Hematopoietic multipotent progenitor cell treated with erythropoietin and hydrocortisone succinate and interleukin-3 and kit ligand, for 6 days (in vitro differentiated cells): ENCODE measurements at places on chromosomes 1 and 21.

GRCh38 chr1:165355977-165356811 is at the start of gene LMX1A:
Gene LMX1A, minus strand, starts transcription at chr1:165356715. Its CDS starts 1,156 bp downstream, at chr1:165355559.
- DNase-seq: no peak

DNA sequence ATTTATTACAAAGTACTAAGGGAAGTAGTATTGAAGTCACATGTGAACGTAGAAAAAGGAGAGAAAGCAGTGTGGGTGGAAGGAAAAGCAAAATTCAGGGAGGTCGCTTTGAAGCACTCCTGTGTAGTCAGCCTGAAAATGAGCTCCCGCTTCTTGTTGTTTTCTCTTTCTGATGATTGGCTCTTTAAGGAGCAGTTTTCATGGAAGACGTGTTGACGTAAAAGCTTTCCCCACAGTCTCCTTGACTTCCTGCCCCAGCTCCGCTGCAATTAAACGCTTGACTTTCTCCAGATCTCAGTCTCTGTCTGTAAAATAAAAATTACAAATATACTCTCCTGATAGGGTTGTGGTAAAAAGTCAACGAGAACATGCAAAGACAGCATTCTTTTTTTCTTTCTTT is 661.5 kb upstream of the ZP4 start:
- no peak for DNase-seq

DNA sequence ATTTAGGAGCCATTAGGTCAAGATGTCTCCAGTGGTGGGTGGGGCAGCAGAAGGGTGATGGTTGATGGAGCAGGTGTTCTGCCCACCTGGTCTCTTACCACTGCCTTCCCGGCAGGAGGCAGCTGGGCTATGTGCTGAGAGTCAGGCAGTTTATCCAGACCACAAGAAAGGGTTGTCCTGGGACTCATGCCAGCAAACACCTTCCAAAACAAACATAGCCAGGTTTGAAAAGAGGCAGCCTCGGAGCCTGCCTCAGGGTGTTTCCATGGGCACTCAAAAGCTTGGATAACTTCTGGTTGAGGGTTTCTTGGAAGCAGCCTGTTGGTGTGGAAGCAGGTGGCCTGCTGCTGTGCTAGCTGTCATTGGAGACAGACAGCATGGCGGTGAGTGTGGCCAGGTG is 187.2 kb downstream of the PCP4 start:
- no peak for DNase-seq

- DNase-seq: no peak
These were observed 25.4 kb upstream of the NPL start for GRCh38 chr1:182764029-182764727.

GRCh38 chr1:46133781-46134350 is 1.4 kb upstream of the PIK3R3 start:
- no peak for DNase-seq

DNA sequence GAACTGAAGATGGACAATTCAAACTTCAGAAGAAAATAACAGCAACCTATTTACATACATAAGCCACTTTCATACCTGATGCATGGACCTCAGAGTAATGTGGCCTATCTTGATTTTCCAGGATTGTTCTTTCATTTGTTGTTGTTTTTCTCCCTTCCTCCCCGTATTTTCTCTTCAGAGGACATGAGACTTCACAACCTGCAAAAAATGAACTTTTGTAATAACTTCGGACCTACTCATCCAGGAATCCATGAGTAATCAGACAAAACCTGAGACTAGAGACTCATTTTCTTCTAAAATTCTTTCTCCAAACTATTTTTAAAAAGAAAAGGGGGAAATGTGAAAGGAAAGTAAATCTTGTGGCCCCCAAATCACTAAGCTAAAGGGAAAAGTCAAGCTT is 17.6 kb upstream of the PLA2G5 start:
- DNase-seq: no peak

GRCh38 chr21:33670076-33670978 is 28.0 kb downstream of the ITSN1 start:
- DNase-seq: no peak

GRCh38 chr1:58457023-58457635 is 89.4 kb downstream of the OMA1 start:
- DNase-seq: no peak

GRCh38 chr1:171948511-171948910 is 107.2 kb downstream of the DNM3 start:
- no peak for DNase-seq

GRCh38 chr1:75425001-75425650 is 185.8 kb downstream of the SLC44A5 start:
- no peak for DNase-seq

DNA sequence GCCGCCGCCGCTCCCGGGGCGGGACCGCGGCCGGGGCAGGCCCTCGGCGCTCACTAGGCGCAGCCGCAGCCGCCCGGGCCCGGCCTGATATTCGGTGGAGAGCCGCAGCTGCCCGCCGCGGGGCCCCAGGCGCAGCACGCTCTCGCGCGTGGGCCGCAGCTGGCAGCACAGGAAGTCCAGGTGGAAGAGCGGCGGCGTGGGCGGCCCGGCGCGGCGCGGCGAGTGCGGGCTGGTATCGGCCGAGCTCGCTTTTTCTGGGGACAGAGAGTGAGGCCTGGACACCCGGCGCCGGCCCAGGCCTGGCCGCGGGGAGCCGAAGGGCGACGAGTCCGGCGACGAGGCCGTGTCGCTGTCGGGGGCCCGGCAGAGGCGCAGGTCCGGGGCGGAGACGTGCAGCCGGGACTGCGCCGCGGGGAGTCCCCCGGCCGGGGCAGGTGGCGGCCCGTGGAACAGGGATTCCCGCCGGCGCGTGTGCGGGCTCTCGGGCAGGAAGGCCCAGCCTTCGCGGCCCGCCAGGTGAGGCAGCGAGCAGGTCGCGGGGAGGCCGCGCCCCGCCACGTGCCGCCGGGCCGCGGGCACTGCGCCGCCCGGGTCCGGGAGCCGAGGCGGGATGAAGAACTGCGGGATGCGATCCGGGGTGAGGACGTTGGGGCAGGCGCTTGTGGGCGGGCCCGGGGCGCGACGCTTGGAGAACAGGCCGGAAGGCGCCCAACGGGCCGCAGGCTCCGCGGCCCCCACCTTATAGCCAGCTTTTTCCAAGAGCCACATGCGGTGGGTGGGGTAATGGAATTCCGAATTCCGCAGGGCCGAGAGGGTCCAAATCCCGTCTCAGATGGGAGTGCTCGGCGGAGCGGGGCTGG is 1.2 kb downstream of the C2CD4D start:
- DNase-seq: peak; percentile 27

DNA sequence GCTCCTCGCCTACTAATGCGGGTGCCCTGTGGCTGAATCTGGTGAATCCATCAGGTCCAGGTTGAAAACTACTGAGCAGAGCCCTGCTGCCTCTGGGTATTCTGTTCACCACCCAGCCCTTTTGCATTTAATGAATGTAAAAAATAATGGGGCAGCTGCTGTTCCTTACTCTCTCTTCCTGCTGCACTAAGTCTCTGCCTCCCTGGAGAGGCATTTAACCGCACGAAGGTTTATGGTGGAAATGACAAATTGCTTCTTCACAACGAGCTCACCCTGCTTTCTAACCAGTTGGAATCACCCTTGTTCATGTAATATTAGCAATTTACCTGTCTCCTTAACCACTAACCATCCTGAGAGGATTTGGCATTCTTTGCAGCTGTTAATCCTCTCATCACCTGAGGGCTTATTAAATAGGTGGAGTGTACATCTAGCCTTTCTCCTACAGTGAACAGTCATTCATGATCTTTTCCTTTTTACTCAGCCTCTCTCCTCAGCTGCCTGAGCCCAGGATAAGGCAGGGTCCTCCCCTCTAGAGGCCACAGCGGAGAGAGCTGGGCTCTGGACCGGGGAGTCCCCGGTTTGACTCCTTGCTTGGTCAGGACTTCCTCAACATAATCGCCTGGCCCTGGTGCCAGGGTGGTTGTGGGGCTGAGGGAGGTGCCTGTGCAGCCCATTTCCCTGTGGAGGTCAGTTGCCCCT is 97.6 kb downstream of the NOS1AP start:
- DNase-seq: no peak

DNA sequence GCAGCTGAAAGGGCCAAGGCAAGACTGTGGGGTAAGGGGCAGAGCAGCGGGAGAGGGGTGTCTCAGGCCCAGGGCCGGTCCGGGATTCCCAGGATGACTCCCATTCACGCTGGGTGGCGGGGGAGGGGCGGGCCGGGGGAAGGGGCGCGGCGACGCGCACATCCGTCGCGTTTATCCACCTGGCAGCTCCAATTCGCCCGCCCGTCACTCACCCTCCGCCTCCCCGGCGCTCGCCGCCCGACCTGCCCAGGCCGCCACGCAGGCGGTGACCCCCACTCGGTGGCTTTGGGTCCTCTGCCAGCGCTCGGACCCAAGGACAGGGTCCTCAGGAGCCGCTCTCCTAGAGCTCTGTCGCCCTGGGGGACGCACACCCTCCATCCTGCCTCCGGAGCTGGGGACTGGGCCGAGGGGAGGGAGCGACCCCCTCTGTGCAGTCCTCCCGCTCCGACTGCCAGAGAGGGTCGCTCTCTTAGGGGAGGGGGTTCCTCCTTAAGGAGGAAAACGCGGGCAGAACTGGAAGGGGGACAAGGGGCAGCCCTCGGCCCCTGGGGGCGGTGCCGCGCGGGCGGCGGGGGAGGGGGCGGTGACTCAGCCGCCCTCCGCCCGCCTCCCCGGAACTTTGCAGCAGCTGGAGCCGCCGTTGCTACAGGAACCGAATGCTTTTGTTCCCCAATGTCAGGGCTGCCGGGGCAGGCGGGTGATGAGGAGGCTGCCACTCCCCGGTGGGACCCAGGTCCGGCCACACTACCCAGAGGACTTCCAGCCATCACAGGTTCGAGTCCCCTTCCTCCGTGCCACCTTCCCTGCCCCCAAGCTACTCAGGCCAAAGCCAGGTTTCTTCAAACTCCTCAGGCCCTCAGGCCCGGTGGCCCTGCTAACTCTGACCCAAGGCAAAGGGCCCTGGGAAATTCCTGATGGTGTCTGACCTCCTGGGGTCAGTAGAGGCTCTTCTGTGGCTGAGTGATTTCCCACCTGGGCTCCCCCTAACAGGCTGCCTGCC is 3.4 kb downstream of the ADGRB2 start:
- peak; percentile 51 for DNase-seq

- DNase-seq: no peak
These were observed 157.7 kb downstream of the ROR1 start for GRCh38 chr1:63931468-63931867.

DNA sequence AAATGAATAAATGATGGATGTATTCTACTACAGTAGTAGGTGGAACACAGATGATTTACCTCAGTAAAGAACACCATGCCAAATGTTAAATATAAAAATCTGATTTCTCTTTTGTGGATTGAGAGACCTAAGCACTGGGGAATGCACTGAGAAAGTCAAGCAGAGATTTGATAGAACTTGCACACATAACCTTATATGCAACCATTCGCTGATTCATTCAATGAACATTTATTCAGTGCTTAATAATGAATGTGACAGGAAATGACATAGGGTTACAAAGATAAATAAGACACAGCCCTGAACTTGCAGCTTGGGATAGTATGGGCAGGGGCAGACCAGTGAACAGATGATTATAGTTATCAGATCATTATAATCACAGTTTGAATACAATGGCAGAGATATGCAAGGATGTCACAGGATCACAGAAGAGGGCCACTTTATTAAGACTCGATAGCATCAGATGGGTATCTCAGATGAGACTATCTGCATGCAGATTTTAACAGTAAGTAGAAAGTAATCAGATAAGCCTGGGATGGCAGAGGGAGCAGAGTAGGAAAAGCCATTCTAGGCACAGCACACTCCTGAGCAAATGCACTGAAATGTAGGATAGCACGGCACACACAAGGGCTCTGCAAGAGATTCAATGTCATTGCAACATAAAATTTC is 169.4 kb downstream of the ASTN1 start:
- no peak for DNase-seq

DNA sequence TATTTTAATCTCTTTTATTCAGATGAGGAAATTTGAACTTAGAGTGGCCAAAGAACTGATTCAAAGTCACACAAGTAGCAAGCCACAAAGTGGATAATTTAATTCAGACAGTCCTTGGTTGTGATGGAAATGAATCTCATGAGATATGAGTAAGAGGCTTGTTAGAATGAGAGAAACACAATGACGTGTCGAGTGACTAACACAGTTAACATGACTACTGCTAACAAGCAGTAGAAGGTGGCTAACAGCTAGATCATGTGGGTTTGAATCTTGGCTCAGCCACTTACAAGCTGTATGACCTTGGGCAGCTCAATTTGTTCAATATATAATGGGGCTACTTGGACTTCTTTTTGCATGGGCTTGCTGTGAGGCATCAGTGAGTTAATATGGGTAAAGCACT is 104.5 kb upstream of the LMO4 start:
- DNase-seq: no peak

- peak; percentile 15 for DNase-seq
These were observed 39.7 kb downstream of the NUP210L start for GRCh38 chr1:154115180-154115579.

DNA sequence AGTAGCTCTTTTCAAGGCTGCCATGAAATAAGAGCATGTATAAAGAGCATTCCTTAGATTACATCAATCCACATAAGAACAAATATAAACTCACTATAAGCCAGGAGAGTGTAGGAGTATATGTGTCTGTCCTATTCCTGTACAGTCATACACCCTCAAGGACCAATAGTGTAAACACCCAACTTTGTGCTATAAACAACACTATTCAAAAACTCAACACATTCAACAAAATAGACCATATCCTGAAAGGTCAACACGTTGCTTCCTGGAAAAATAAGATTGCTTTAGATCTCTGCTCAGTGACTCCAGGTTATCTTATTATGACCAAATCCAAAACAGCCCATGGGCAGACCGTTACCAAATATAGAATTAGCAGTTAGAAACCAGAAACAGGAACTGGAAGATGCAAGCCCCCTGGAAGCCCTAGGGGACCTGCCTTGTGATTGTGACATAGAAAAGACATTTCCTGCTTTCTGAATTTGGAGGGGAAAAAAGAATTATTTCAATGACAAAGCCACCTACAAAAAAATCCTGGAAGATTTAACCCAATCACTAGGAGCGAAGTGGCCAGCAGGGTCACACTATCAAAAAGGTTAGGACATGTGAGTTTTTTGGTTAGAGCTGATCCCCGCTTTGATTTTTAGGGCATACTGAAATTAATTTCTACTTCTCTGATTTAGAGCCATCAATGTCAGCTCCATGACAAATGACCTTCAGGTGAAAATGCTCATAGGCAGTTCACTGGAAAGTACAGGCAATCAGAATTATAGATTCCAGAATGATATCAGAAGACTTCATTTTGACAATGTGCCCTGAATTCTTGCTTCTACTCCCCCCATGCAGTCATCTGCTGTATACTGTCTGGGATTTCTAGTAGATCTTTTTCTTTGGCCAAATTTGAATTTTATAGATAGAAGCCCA is 59.9 kb downstream of the LRRC8C start:
- DNase-seq: peak; percentile 50

GRCh38 chr1:17682400-17682799 is 72.7 kb upstream of the ACTL8 start:
- DNase-seq: no peak

- DNase-seq: no peak
These were observed 39.6 kb downstream of the MAP10 start for GRCh38 chr1:232844791-232845190.

GRCh38 chr1:203807196-203807595 is 11.8 kb downstream of the ZBED6 start:
- DNase-seq: no peak
